Tongue (tissue), 3 donors: ENCODE measurements at places on chromosomes 2 and 18. TPM values are rescaled to one million over a fixed set of nuclear protein-coding genes. Genes with fewer than 3 reads are reported as not detected.
A peak's percentile ranks its signal among the peaks of the same experiment; 100 is the strongest.

DNA sequence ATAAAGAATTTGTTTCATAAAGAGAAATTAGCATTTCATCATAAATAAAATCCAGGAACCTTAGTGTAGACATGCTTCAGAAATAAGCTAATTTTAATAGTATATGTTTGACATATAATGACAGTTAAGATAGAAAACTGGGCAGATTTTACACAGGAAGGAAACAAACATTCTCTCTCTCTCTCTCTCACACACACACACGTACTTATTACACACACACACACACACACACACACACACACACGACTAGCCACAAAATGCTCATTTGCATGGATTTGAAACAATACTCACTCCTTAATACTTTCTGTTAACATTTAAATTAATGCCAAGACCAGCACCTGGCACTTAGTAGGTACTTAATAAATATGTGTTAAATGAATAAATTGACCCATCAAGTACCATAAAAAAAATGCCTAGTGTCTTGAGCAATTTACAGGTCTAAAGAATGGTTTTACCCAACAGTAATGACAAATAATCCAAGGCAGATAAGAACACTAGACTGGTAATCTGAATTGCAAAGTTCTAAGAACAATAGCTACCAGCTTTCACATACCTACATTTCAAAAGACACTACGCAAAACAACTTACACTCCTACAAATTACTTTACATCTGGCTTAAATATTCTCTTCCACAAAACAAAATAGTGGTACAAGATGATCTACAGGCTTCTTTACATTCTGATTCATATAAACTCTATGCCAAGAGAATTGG, 2.9 kb upstream of the GALNT3 start:
- no peak for DNase-seq

- no peak for DNase-seq
These were observed 211.4 kb downstream of the TFCP2L1 start for GRCh38 chr2:121073320-121074210.

DNA sequence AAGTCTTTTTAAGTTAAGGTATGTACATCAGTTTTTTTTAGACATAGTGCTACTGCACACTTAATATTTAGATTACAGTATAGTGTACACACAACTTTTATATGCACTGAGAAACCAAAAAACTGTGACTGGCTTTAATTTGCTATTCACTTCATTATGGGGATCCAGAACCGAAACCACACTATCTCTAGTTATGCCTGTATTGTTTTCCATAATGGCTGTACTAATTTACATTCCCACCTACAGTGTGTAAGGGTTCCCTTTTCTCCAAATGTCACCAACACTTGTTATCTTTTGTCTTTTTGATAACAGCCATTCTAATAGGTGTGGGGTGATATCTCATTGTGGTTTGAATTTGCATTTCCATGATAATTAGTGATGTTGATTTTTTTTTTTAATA, 213.4 kb upstream of the CCDC150 start:
- no peak for DNase-seq

GRCh38 chr2:160338901-160339685, 139.0 kb upstream of the ITGB6 start:
- peak; percentile 74 for DNase-seq

GRCh38 chr2:150346806-150347205, 140.7 kb downstream of the RND3 start:
- DNase-seq = no peak

DNA sequence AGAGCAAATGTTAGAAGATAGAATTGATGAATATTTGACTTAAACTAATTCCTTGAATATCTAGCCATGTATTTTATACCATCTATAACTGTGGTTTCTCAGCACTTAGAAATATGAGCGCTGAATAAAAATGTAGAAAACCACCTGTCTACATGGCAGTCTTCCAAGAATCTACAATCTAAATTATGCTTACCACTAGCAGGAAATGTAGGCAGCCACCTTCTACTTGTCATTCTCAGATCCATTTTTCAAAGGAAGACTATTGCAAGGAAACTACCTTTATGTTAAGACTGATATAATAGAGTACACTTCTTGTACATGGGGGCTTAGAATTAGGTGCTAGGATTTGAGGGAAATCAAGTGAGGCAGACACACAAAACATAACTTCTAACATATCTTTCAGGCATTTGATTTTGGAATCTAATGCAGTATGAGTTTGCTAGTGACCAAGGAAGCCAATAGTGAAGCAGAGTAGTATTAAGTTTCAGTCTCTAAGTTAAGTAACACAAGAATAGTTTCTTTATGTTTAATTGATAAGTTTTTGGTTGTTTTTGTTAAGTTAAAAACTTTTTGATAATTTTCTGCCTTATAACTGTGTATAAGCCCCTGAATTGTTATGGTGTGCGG, 175.9 kb upstream of the ITGA4 start:
- peak; percentile 28 for DNase-seq

DNA sequence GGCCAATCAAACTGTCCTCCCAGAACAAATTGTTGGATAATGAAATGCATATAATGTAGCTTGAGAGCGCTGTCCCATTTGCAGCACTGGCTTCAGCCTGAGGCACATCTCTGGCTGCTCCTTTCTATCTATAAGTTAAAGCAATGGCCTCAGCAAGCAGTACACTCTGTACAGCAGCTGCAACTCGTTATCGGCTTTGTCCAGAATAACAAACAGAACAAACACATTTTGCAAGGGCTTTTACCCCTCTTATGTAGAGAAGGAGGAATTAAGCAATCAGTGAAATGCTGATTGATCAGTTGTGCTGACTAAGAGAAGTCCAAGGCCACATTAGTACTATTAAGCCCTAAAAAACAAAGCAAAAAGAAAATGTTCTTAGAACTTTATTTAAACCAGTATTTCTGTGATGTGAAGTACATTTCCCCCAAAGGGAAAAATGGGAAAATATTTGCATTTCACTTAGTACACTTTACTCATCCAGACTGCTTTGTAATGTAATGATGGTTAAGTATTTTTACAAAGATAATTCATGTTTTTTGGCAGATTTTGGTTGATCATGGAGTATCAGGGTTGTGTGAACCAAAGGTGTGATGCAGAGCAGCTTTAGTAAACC, 15.0 kb upstream of the CPS1 start:
- DNase-seq = peak; percentile 30

GRCh38 chr2:188512456-188512855, 220.8 kb downstream of the GULP1 start:
- peak; percentile 81 for DNase-seq

DNA sequence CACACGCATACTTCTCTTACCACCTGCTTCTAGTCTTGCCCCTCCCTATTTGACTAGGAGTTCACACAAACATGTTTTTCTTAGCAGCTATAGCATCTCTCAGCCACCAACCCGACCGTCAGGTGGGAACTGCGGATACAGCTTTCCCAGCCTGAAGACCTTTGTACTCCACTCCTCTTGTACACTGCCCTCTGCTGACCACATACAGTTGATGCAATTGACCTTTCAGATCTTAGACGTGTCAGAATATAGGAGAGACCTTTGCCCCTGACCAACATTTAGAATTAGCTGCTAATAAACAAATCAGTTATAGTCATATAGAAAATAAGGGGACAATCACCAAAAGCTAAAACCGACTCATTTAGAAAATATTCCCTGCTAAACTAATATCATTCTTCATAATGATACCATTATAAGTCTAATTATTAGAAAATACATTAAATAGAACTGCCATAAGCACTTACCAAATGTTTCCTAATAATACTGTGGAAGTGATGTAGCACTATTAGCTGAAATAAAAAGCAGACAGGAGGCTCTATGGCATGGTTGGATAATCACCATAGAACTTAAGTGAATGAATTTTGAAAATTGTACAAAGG, 208.4 kb downstream of the RAD51AP2 start:
- DNase-seq = peak; percentile 74

DNA sequence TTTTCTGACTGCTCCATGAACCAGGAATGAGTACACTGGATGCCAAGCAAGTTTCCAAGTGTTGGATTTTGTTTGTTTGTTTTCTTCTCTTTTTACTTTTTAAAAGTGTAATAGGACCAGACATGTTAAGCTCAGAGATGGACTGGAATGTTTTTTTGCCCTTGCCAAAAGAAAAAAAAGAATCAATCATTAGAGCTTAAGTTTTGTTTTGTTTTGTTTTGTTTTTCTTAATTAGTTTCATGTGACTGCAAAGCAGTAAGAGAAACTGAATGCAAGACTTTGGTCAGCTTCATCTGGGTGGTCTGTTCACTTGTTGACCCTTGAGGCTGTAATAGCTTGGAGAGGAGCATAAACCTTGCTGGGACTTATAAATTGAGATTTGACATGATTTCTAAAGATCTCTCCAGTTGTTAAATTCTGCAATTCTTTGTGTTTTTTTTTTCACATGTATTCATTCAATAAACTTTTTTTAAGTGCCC, 42.4 kb upstream of the SLC1A4 start:
- DNase-seq = peak; percentile 37

DNA sequence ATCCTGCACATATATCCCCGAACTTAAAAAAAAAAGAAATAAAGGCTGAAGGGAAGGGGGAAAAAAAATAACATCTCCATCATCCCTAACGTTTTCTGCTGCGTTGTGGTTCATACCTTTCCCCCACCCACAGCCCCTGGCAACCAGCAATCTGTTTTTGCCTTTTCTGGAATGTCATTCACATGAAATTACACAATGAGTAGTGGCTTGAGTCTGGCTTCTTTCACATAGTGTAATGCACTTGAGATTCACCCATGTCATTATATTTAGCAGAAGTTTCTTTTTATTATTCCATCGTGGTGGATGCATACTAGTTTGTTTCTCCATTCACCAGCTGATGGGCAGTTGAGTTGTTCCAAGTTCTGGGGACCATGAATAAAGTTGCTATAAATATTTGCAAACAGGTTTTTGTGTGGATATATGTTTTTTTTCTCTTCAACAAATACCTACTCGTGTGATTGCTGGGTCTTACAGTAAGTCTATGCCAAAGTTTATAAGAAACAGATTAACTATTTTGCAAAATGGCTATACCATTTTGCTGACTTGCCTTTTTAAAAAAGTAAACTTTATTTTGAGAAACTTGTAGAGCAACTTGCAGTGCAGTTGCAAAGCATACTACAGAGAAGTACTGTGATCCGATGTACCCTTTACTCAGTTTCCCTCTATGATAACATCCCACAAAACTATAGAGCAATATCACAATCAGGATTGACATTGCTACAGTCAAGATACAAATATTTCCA, 322.5 kb downstream of the LPIN1 start:
- DNase-seq = no peak

DNA sequence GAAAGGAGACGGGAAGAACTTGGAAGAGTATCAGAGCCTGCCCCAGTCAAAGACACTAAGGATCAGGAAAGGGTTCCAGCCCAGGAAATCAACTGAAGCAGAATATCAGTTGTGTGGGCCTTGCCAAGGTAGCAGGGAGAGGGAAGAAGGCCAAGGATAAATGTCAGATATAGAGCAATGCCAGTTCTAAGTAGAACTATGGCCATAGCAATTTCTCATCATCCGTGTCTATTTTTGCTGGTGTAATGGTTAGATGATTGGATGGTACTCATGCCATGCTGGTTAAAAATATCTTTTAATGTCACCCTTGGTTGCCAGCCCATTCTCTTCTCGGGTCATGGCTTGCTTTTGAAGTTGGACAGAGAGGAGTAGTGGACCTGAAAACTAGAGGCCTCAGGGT, 41.9 kb downstream of the MAIP1 start:
- DNase-seq = no peak

- no peak for DNase-seq
These were observed 26.5 kb downstream of the PPP4R3B start for GRCh38 chr2:55590810-55591440.

DNA sequence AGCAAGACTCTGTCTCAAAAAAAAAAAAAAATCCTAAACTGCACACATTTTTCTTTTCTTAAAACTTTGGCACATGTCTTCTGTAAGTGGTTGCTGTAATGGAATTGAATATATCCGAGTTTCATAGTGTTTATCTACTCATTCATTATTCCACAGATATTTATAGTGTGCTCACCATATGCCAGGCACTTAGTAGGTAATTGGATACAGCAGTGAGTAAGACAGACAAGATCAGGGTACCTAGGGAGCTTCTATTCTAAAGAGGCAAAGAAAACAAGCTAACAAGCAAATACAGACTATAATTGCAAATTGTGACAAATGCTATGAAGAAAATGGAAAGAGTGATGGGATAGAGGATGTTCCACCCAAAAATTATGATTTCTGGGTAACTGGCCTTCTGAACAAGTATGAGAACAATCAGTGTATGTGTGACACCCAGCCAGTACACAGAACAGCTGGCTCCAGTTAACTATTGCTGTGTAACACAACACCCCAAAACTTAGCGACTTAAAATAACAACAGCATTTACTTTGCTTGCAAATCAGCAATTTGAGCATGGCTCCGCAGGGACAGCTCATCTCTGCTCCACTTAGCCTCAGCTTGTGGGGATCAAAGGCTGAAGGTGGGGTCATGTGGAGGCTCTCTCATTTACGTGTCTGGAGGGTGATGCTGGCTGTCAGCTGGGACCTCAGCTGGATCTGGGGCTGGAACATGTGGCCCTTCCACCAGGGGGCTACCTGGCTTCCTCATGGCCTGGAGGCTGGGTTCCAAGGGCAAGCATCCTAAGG, 224.9 kb downstream of the INSIG2 start:
- DNase-seq = peak; percentile 57

GRCh38 chr2:165601928-165602521, 132.5 kb downstream of the CSRNP3 start:
- DNase-seq = no peak

DNA sequence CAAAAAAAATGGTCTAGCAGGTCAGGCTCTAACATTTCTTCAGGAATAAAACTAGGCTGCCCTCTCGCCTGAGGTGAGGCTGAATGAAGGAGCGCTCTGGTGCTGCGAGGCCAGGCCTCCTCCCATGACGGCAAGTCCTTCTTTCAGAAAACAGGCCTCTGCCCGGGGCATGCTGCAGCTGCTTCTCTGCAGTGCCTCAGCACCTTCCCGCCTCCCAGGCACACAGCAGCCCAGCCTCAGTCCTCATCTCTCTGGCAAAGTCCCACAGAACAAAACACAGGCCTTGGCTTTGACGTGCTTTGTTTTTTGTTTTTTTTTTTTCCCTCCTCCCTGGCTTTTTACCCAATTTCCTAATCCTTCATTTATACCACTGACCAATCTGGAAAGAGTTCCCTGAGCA, 74.8 kb downstream of the BCL11A start:
- DNase-seq = peak; percentile 65

GRCh38 chr18:9079818-9080528, 22.5 kb upstream of the NDUFV2 start:
- no peak for DNase-seq

GRCh38 chr2:165239856-165240515, 772 bp downstream of the SCN2A start:
- DNase-seq = no peak

- peak; percentile 2 for DNase-seq
These were observed 47.2 kb downstream of the RAD51AP2 start for GRCh38 chr2:17470855-17471641.

The GPR155 gene
- total RNA-seq = 13.3 TPM

The NOSTRIN gene
- total RNA-seq = 6.9 TPM

The CABYR gene
- total RNA-seq = 0.41 TPM

The TMEM247 gene
- total RNA-seq = not detected

The IL36B gene
- not detected for total RNA-seq

The CYP1B1 gene
- total RNA-seq = 8.0 TPM

The NEURL3 gene
- 2.7 TPM for total RNA-seq

The TBC1D8 gene
- total RNA-seq = 32.4 TPM

The ZNF514 gene
- total RNA-seq = 31.4 TPM

The TRAPPC12 gene
- 75.5 TPM for total RNA-seq
